ENCODE measurements at places on chromosomes 12 and 14.

DNA sequence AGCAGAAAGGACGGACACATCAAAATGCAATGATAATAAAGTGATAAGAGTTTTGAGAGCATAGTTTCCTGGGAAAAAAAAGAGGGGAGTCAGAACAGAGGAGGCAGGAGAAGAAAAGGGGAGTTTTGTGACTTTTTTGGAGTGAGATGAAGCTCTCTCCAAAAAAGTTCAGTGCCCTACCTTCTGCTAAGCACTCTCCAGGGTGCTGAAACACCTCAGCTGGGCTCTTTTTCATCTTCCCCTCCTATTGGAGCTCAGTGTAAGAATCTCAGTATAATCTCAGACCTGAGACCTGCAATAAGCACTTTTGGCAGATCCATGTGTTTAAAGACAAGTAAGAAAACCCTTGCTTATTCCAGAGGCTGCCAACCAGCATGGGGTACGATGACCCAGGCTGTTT lies 58.9 kb upstream of the SRRM4 start:
- no peak for DNase-seq

DNA sequence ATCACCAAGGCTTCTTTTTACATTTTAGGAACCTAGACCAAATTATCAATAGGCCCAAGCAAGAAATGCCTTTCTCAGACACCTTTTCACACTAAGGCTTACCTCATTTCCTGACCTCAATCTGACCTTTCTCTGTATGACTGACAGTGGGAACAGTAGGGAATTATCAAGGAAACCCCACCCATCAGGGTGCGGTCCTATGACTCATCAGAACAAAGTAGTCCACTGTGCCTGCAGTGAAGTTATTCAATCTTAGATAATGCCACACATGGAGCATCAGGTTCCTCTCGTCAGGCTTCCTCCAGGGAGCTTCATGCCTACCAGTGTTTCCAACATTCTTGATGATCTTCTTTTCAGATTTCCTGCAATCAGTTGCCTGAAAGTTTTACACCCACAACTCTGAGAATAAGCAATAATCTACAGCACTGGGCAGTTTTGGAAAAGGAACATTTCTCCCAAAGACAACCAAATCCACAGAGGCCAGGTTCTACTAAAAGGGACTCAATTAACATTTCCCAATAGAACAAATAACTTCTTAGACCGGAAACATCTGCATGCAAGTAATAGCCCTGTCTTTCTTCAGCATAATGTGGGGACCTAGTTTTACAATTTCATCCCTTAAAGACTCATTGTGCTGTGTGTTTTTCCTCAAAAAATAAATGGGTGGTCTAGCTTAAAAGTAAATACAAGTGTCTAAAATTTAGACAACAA lies 35.9 kb upstream of the TMTC2 start:
- no peak for DNase-seq

DNA sequence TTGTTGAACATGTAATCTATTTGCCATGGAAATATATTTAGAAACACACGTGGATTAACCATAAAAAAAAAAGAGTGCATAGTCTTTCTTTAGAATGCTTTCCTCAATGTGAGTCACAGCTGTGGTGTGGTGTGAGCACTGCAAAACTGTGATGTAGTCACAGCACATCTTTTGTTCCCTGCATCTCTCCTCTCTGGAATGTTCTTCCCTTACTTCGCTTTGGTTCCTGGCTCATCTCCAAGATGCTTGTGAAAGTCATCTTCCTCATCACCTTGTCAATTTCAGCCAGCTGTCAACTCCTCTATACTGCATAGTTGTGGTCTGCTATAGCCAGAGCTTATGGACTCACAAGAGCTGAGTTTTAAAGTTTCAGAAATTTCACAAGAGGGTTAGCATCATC lies 60.2 kb downstream of the STAB2 start:
- DNase-seq, result no peak

DNA sequence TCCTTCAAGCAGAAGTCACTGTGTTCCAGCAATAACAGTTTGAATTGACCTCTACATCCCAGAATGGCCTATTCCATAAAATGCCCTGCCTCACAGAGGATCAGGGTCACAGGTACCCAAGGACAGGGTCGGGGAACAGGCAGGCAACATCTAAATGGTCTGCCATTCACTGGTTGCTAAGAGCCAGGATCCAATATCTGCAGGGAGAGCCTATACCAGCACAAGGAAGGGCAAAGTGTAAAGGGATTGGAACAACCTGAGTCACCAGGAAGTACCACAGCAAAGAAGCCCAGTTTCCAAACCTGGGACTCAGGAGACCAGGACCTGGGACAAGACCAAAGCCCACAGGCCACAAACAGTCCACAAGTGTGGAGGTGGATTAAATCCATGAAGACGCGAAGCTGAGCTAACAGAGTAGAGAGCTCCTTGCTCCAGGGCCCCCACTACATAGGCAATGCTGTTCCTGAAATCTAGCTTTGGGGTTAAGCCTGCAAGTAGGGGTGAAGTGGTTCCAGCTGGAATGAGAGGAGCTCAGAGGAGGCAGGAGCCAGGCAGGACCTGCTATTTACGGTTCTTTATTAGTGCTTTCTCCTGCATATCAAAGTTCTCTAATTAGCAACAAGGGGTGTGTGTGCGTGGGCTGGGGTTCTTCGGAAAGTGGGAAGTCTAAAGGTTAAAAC lies 274.3 kb downstream of the BCL11B start:
- DNase-seq, result no peak

DNA sequence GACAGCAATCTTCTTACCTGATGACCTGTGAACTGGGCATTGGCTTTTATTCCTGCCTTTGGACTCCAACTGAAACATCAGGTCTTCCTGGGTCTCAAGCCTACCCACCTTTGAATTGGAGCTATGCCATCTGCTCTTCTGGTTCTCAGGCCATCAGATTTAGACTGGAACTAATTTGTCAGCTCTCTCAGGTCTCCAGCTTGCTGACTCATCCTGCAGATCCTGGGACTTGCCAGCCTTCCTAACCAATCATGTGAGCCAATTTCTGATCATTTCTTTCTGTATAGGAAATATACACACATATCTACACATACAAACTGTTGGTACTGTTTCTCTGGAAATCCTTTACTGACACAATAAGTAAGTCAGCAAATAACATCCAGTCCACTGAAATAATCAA lies 65.3 kb upstream of the TSPAN8 start:
- DNase-seq, result no peak

DNA sequence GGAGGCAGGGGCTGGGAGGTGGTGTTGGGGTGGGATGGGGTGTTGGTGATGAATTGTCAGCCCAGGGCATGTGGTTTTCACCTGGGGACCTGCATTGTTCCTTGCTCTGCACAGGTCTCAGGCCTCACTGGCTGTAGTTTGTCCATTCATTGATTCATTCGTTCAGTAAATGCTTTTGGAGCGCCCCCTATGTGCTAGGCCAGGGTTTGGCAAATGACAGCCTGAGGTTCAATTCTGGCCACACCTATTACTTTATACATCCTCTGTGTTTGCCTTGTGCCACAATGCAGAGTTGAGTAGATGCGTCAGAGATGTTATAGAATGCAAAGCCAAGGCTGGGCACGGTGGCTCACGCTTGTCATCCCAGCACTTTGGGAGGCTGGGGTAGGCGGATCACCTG lies 4.7 kb downstream of the ADCK1 start:
- DNase-seq, result no peak

DNA sequence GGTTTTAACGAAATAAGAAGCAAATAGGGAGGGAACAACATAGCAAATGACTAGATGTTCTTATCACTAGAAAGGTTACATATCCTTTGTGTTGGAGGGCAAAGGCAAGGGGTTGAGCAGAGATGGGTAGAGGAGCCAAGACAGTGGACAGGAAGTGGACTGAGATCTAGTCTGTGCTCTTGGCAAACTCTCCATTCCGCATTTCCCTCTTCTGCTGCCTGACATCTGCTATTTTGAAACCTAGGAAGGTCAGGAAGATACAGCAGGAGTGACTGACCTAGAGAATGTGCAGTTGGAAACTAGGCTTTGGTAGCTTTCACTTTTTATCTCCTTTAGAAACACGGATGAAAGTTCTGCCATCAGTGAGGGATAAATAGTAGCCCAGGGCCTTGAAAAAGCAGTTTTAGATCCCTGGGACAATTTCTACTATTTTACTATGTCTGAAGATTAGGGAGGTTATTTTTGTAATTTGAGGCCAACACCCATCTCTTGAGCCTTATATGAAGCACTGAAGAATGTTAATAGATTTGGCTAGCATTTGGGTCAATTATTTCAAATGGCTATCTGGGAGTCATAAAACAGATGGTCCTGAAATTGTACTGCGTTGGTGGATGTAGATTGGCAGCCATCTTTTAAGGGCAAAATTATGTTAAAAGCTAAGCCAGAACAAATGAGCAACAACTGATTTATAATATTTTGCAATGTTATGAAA lies 410.3 kb downstream of the PCNX1 start:
- no peak for DNase-seq

GRCh38 chr12:53963005-53963404 lies 8.3 kb downstream of the HOXC12 start:
- no peak for DNase-seq

Data from stimulated activated CD8-positive, alpha-beta memory T cell treated with anti-CD3 and anti-CD28 coated beads, Interleukin-7, amount 100 ng/mL, for 1 hour (primary cell).